Putamen (tissue), 1 donor: ENCODE measurements at places on chromosomes 6 and 20.

- DNase-seq, result no peak
Observed at GRCh38 chr6:10098756-10099528, 315.9 kb downstream of the TFAP2A start.

DNA sequence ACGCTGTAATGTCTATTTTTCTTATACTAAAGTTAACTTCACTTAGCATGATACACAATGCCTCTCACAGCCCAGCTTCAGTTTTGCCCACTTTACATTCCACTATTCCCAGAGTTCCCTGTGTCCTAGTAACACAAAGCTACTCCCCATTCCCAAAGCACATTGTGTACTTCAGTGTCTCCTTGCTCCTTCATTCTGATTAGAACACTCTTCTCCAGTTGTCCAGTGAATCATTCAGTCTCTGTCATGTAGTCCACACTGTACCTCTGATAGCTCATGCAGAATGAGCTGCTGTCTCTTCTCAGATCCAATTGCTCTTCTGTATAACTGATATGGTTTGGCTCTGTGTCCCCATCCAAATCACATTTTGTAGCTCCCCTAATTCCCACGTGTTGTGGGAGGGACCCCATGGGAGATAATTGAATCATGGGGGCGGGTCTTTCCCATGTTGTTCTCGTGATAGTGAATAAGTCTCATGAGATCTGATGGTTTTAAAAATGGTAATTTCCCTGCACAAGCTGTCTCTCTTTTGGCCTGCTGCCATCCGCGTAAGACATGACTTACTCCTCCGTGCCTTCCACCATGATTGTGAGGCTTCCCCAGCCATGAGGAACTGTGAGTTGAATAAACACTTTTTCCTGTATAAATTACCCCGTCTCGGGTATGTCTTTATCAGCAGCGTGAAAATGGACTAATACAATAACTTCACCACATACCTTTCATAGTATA is 2.1 kb upstream of the TMX4 start:
- DNase-seq, result no peak

DNA sequence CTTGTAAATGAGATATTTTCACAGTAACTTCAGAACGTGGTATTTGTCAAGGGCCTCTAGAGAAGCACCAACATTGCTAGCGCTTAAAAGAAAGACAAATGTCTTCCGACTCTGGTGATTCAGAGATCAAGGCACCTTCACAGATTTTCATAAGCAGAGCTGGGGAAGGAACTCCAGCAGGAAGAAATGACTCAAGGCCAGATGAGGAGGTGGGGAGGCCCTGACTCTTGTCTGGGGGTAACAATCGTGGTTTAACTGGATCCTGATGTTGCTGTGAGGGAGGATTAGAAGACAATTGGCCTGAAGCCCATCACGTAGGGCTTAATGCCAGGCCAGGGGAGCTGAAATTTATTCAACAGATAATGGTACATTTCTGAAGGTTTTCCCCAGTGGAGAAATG is 122.9 kb upstream of the QKI start:
- DNase-seq, result no peak

DNA sequence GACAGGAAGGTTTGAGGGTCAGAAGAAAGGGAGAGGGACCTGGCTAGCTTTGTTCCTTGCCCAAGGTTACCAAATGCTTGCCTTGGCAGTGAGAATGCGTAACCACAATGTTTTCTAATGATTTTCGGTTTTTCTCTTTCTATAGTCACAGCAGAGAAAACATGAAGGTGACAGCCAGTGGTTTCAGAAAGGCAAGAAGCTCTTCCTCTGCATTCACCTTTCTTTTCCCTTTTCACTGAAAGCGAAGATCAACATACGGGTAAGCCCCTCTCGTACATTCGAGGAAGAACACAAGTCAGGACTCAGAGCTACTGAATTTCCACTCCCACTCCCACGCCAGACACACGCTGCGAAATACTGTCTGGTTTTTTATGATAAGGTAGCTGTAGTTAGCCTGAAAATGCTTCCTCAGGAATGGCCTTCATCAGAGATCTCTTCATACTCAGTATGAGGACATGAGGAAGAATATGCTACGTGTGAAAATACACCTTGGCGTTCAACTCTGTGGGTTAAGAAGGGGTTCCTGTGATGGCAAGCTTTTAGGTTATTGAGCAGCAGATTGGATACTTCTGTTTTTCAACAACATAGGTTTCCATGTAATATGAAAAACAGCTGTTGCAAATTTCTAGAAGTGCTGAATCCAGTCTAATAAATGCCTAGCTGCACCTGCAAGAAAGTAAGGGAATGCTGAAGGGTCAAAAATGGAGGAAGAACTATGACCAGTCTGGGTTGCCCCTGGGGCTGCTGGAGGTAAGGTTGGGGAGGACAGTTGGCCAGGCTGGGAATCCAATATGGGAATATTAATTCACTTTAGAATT is 7.4 kb upstream of the CD83 start:
- DNase-seq, result no peak

GRCh38 chr6:16324184-16324583 is 85.8 kb downstream of the GMPR start:
- no peak for DNase-seq

DNA sequence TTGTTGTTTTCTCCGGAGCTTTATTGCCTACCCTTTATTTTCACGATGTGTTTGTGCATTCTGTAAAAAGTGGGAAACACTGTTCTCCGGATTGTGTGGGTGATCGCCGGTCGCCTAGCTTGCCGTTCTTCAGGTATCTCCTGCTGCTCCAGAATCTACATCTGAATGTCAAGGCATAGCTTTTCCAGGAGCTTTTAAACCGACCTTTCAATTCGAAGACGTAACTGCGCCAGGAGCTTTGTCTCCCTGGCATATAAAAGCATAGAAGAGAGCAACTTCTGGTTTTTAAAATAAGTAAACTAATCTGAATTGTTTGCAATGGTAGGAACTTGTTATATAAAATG is 96.0 kb downstream of the HFE start:
- DNase-seq, result no peak
